ENCODE measurements at places on chromosomes 1 and 21.

- no peak for DNase-seq
Observed at GRCh38 chr1:28894785-28895184, 19.6 kb upstream of the EPB41 start.

GRCh38 chr1:65265296-65265650 is 44.1 kb upstream of the DNAJC6 start:
- DNase-seq, result no peak

DNA sequence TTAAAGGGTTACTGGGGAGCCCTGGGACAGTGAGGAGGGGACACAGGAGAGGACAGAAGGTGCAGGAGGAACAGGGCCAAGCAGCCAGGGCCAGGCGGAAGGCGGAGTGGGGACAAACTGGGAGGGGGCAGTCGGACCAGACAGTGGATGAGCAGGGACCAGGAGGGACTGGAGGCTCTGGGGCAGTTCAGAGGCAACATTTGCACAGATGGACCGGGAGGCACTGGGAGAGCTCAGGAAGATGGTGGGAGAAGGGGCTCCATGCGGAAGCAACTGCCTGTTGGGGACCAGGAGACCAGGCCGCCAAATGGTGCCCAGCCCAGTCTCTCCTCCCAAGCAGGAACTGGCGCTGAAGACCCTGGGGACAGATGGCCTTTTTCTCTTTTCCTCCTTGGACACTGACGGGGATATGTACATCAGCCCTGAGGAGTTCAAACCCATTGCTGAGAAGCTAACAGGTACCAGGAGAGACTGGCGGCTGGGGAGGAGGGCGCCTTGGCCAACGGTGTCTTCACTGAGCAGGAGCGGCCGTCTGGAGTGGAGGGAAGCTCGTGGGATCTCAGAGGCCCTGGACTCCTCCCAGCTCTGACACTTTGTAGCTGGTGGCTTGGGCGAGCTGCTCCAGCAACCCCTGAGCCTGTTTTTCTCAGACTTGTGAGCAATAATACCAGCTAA is 847 bp downstream of the SELENON start:
- DNase-seq, result no peak

DNA sequence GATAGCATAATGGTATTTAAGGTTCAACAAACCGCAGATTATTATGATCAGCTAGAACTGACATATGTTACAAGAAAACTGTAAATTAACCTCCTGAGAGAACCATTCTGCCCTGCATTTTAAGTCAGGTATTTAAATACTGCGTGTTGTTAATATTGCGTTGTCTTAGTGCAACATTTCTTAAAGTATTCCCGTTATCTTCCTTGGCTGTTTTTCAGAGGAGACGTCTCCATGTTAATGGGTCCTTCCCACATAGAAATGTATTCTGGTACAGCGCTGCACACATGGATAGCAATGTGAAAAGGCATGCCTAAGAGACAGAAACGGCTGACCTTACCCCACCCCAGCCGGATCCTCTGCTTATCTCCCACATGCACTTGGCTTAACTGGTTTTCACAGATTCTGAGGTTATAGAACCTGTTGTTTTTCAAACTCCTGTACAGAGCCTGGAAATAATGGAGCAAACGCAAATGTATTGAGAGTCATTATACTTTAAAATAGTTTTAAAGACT is 22.8 kb upstream of the DEGS1 start:
- DNase-seq, result no peak

DNA sequence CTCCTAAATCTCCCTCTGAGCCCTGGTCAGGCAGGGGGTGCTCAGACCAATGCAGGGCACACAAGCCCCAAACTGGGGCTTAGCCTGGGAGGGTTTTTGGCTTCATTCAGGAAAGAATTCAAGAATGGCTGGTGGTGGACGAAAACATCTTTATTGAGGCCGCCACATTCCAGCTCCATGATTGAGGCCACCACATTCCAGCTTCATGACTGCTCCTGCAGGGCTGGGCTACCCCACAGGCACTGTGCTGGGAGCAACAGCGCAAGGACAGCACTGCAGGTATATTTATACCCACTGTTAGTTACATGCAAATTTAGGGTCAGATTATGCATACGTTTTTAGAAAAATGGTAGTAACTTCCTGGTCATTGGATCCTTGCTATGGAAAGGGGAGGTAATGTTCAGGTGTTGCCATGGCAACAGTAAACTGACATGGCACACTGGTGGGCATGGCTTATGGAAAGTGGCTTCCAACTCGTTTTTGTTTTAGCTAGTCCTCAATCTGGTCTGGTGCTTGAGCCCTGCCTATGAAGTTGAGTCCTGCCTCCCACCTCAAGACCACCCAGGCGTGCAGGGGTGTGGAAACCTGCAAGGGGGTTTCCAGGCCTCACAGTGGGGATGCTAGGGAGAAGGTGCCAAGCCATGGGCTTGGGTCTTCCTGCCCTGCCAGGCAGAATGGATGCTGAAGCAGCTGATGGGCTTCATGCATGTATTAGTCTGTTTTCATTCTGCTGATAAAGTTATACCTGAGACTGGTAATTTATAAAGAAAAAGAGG is 348.7 kb upstream of the AJAP1 start:
- no peak for DNase-seq

DNA sequence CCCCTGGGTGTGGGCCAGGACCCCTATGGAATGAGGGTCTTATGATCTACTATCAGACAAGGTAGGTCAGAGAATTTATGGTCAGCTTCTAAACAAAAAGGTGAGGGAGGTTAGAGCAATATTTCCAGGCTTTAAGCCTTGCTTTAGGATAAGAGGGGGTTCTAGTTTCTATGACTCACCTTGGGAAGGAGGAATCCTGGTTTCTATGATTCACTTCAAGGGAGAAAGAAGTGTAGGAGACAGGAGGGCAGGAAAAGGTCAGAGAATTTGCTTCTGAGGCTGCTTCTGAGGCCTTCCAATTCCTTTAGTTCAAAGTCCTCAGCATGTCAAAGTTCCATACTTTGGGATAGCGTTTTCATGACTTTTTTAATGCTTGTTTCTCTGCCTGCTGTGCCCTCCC is 35.2 kb downstream of the RGL1 start:
- no peak for DNase-seq

GRCh38 chr21:15442743-15443469 is 286.9 kb upstream of the USP25 start:
- no peak for DNase-seq

GRCh38 chr1:198165927-198166647 is 9.3 kb downstream of the NEK7 start:
- DNase-seq, result no peak

GRCh38 chr1:14655385-14655784 is 56.9 kb downstream of the KAZN start:
- DNase-seq, result no peak

DNA sequence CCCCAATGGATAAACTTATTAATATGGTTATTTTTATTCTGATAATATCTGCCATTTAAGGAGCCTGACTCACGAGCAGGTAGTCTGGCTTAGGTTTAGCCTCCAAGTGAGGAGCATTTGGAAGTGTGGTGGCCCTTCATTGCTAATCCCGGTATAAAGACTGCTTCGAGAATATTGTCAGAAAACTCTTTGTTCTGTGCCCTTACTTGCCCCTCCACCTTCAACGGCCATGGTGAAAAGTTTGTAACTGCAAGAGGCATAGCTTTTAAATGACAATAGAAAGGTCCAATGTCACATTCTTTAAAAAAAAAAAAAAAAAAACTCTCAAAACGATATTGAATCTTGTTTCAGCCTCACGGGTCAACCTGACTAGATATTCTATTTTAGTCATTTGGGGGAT is 157.4 kb upstream of the PROX1 start:
- no peak for DNase-seq

GRCh38 chr1:213570487-213570886 is 417.3 kb upstream of the PROX1 start:
- no peak for DNase-seq

DNA sequence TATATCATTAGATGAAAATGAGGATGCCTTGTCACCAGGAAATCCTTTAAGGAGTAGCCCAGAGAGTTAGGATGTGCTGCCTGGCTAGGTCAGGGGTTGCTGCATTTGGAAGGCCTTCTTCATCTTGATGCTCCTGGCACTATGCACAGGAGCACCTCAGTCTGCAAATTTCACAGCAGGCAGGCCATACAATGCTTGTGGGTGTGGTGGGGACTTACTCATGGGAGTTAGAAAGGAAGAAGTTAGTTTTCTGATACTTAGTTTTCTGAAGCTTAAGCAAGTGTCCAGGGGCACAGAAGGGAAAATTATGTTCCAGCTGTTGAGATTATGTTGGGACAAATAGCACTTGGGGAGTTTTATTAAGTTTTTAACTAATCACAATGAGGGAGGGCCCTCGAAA is 11.4 kb downstream of the HLX start:
- DNase-seq, result no peak

- DNase-seq, result no peak
Observed at GRCh38 chr1:233933339-233933738, 28.9 kb downstream of the SLC35F3 start.

DNA sequence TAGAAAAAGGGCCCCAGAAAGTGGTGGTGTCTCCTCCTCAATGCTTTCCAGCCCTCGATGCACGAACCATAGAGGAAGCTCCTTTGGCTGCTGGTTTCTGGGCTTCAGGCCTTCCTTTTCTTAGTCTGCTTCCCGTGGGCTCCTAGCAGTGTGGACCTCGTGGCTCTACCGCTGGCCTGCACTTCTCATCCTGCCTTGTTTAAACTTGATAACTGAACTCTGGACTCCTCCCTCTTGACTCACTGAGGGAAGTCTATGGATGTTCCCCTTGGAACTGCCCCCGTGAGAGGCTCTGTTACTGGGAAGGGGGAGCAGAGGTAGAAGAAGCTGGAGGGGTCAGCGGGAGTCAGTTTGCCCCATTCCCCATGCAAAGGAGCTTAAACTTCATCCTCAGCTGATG is 75.3 kb upstream of the WDR26 start:
- DNase-seq, result no peak

- peak; percentile 25 for DNase-seq
Observed at GRCh38 chr1:155070721-155071569, 7.4 kb downstream of the EFNA4 start.

GRCh38 chr1:155078469-155079209 is at the start of gene EFNA3:
Gene EFNA3 (plus strand): TSS chr1:155078837. CDS start chr1:155078942, 105 bp downstream.
- DNase-seq, result no peak

DNA sequence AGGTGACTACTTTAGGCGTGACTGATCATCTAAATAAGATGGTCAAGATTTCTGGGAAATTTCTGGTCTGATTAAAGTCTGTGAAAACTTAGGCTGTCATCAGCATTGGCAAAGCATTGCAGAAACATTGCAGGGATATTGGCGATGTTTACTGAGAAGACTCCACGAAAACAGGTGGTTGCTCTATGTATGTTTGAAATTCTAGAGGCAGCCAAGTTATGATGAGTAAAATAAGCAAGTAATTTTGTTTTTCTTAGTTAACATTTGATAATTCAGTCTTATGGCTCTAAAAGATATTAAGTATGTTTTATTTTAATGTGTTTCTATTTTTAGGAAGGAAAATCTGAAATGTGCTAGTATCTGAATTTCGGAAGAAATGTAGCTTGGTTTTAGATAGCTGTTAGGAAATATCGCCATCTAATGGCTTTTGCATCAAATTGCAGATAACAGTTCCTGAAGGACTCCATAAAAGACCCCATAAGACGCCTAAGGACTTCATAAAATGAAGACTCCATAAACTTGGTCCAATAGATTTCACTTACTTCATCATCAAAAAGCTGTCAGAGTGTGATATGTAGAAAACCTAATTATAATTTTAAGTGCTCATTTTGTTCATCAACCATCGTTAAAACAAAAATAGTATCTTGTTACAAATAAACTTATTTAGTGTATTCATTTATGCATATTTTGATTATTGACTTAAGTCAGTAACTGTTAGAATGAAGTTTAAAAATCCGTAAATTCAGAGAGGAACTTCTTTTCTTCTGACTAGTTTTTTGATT is 344.6 kb downstream of the RYR2 start:
- no peak for DNase-seq

DNA sequence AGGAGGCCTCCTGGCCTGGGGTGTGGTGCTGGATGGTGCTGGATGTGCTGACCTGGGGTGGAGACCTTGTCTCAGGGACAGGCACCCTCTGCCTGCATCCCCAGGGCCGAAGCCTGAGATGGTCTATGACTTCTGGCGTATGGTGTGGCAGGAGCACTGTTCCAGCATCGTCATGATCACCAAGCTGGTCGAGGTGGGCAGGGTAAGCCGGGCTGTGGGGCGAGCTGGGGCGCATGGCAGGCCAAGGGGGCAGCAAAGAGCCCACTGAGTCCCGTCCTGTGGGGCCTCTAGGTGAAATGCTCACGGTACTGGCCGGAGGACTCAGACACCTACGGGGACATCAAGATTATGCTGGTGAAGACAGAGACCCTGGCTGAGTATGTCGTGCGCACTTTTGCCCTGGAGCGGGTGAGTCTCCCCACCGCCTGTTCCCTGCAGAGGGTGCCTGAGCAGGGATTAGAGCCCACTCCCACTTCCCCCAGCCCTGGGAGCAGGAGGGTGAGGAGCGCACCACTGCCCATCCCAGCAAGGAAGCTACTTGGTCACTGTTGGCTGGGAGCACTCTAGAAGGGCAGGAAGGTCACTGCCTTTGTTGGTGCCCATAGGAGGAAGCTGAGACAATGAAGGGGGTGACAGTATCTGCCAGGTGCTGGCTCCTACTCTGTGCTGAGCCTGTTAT is 75.2 kb downstream of the PTPRU start:
- DNase-seq, result no peak

DNA sequence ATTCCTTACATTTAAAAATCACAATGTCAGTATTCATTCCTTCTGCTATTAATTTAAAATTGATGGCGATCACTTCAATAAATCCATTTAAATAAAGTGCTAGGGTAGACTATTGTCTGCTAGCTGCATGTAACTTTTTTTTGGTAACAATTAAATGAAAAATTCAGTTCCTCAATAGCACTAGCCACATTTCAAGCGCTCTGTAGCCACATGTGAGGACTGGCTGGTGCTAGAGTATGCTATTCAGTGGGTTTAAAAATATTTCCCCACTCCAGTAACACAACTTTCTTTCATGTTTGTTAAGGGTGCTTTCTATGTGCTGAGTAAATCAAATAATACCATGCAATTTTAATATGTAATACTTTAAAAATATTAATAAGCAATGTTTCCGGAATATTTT is 108.2 kb downstream of the LTN1 start:
- DNase-seq, result no peak

DNA sequence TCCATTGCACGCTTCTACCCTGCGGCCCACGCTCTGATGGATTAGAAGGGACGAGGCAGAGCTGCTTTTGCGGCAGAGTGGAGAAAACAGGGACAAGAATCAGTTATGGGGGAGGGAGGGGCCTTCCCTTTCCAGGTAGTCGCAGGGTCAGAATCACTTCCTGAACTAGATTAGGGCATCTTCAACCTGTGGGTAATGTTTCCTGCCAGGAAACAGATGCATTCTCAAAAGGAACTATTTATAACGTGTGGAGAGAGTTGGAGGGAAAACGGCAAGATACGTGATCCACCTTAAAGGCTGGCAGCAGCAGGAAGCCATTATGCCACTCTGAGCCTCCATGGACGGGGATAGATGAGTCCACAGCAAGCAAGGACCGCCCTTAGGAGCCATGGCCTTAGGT is 59.9 kb upstream of the CNTN2 start:
- DNase-seq, result no peak

- no peak for DNase-seq
Observed at GRCh38 chr1:67280696-67281095, 27.0 kb upstream of the IL12RB2 start.

All from cerebellar nuclear complex (tissue), 1 donor.